ENCODE measurements at places on chromosomes 6 and 20. TPM values are rescaled to one million over a fixed set of nuclear protein-coding genes. Genes with fewer than 3 reads are reported as not detected.

The CYP21A2 gene
- total RNA-seq, result not detected

The MEI4 gene
- total RNA-seq, result not detected

The OPRM1 gene
- 0.14 TPM for total RNA-seq

The PTK7 gene
- total RNA-seq, result 171 TPM

The TMEM244 gene
- not detected for total RNA-seq

The RNF217 gene
- total RNA-seq, result 34.9 TPM

The BCAS4 gene
- 9.1 TPM for total RNA-seq

The TMEM14B gene
- 52.8 TPM for total RNA-seq

GRCh38 chr6:2911171-2911570 lies 8.1 kb upstream of the SERPINB9 start:
- H3K4me3 ChIP-seq, result no peak overlapping the region
- DNase-seq, result no peak
- H3K36me3 ChIP-seq, result no peaks in the 10 kb centered on the region
- H3K4me1 ChIP-seq, result no peaks in the 10 kb centered on the region
- H3K27me3 ChIP-seq, result no peaks in the 10 kb centered on the region
- H3K27ac ChIP-seq, result no peak overlapping the region

DNA sequence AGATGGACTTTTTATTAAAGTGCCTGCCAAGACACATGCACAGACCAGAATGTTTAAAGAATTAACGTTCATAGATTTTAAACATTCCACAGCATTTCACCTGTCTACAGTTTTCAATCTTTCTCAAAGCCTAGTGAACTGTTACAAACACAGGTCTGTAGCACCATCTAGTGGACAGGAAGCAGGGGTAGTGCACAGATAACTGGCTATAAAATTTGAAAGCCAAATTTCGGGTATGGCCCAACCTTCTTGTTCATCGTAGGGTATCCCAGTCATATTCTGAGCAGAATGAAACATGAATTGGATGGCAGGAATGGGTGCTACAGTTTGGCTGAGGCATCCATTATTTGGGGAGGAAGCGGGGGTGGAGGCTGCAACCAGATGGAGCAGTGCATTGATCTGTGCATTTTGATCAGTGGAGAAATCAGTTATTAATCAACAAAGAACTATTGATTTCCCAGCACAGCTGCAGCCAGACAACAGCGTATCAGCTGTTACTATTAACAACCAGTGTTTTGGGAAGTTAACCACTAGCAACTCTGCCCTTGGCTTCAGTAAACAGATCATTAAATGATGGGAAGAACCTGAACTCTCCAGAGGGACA lies 56.1 kb upstream of the B3GAT2 start:
- no peaks in the 10 kb centered on the region for H3K4me1 ChIP-seq
- H3K4me3 ChIP-seq, result no peak overlapping the region
- no peak for DNase-seq
- no peaks in the 10 kb centered on the region for H3K27me3 ChIP-seq
- no peaks in the 10 kb centered on the region for H3K36me3 ChIP-seq

DNA sequence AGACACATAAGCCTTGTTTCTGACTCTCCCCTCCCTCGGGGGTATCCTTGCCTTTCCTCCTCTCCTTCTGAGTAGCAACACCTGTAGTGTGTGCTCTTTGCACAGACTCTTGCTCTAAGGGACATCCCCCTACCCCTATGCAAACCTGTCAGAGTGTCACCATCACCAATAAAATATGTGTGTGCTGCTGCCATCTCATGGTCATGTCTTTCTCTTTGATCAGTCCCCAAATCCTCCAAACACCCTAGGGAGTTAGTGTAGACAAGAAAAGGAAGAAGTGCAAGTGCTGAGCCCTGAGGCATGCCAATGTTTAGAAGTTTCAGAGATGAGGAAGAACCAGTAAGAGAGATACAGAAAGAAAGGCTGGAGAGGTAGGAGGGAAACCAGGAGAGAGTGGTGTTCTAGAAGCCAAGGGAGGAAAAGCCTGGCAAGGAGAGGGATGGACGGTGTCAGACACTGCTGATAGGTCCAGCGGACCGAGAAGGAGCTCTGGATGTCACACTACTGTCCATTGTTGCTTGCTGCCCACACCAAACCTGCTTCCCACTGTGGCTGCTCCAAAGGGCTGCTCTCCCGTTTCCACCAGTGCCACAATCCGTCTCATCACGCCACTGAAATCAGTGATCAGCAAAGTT lies 16.4 kb downstream of the TRMT6 start:
- H3K4me1 ChIP-seq, result no peaks in the 10 kb centered on the region
- H3K36me3 ChIP-seq, result no peaks in the 10 kb centered on the region
- DNase-seq, result no peak
- H3K27me3 ChIP-seq, result no peaks in the 10 kb centered on the region

DNA sequence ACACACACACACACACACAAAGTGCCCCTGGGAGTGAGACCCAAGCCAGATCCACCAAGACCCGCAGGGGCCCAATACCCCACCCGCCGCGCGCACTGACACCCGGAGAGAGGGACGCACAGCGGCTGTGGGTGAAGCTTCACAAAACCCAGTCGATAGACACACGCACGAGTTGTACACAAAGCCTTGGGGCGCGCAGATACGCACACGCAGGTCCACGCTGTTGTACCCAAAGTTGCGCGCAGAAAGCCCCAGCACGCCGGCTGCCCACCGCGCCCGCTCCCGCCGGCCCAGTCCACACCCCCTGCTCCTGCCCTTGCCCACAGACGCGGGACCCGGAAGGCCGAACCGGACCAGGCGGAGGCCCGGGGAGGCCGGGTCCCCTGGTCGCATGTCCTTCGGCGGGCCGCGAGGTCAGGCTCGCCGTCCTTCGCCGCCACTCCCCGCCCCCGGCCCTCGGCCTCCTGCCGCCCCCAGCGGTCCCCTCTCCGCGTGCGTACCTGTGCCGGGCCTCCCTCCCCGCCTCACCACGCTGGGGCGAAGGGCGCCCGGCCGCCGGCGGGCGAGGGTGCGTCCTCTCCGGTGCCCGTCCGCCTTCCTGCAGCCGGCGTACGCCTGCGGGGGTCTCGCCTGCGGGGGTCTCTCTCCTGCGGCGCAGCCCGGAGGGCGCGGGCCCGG lies at the start of gene TMEM74B:
TSS of gene TMEM74B (minus strand) at position 344 of the 678 bp plus-strand sequence. CDS start 1,180 bp downstream, outside the sequence.
- no peak within 1 kb of the TSS for H3K27ac ChIP-seq
- H3K4me3 ChIP-seq, result peak within 1 kb of the TSS; percentile 9
- no peaks in the 10 kb centered on the region for H3K36me3 ChIP-seq
- DNase-seq, result no peak
- peaks cover 3% of the 10 kb centered on the region for H3K27me3 ChIP-seq

- no peak overlapping the region for H3K4me3 ChIP-seq
- H3K36me3 ChIP-seq, result no peaks in the 10 kb centered on the region
- H3K27ac ChIP-seq, result no peak overlapping the region
- peaks cover 21% of the 10 kb centered on the region for H3K27me3 ChIP-seq
- peaks cover 3% of the 10 kb centered on the region for H3K4me1 ChIP-seq
- no peak for DNase-seq
Measured at GRCh38 chr20:38673261-38673660, 51.0 kb upstream of the SLC32A1 start.

DNA sequence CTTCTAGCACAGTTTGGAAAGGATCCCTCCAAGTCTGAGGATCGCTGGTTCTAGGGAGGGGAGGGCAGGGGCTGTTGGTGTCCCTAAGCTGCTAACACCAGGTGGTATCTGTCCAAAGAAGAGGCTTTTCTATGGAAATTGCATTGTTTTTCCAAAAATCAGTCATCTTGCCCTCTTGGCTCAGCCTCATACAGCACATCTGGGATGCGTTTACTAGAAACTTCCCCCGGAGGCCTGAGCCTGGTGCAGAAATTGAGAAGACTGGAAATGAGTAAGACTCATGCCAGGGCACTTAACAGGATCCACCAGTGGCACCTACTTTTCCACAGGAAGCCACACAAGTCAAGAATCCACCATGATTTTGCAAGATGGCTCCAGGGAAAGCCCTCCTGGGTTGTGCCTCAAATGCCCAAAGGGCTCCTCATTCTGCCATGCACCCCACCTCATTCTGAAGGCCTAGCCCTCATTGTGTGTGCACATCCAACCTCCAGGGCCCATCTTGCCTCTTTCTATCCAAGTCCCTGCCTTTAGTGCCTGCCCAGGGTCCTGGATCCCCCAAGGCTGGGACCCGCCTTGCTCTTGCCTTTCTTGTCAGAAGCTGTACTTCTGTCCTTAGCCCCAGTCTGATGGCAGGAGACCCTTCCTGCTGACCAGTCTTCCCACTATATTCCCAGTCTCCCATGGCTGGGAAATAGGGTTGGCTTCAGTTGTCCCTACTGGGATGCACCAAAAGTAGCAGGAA lies 97.6 kb downstream of the MRPL14 start:
- DNase-seq, result peak; percentile 47
- no peaks in the 10 kb centered on the region for H3K27me3 ChIP-seq

DNA sequence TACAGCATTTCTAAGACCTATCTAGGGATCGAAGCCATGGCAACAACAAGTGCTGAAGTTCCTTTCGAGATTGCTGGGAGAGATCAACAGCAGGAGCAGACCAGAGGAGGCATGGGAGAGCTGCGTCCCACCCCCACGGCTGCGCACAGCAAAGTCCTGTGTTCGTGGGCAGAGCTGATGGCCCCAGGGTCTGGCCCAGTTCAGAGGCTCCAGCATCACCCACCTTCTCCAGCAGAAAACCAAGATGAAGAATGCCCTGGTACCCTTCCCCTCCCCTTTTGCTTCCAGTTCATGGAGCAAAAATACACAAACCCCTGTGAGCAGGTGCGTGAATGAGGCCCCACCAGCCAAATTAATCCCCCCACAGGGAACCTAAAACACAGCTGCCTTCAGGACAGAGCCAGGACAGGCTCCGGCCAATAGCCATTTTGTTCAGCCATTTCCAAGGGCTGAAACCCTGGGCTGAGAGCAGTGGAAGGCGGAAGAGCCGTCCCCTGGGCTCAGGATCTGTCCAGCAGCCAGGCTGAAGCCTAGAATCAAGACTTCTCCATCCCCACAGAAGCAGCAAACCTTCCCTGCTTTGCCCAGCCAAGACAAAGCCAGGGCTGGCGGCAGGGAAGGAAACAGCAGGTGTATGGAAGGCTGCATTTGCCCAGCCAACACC lies 102.8 kb downstream of the PREX1 start:
- H3K36me3 ChIP-seq, result no peaks in the 10 kb centered on the region
- no peak overlapping the region for H3K4me3 ChIP-seq
- H3K27ac ChIP-seq, result no peak overlapping the region

DNA sequence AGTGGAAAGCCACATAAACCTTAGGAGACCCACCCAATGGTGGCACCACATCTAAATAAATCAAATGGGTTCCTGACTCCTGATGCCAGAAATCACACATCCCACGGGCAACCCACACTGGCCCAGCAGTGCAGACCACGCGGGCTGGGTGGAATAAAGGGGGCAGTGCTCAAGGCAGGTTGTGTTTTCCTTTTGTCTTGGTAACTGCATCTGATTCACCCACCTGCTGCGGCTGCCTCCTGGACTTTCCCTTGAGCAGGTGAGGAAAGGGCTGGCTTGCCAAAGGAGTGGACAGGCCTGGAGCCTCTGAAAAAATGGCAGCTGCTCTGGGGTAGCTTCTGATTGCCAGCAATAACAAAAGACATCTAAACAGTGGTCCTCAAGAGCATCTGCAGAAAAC lies 119.5 kb upstream of the KCNK16 start:
- DNase-seq, result no peak
- H3K27ac ChIP-seq, result no peak overlapping the region
- H3K27me3 ChIP-seq, result no peaks in the 10 kb centered on the region
- H3K4me1 ChIP-seq, result no peaks in the 10 kb centered on the region
- no peaks in the 10 kb centered on the region for H3K36me3 ChIP-seq

GRCh38 chr6:150118203-150118602 lies 24.6 kb upstream of the PPP1R14C start:
- DNase-seq, result no peak
- no peaks in the 10 kb centered on the region for H3K4me1 ChIP-seq
- no peaks in the 10 kb centered on the region for H3K36me3 ChIP-seq
- H3K4me3 ChIP-seq, result no peak overlapping the region

DNA sequence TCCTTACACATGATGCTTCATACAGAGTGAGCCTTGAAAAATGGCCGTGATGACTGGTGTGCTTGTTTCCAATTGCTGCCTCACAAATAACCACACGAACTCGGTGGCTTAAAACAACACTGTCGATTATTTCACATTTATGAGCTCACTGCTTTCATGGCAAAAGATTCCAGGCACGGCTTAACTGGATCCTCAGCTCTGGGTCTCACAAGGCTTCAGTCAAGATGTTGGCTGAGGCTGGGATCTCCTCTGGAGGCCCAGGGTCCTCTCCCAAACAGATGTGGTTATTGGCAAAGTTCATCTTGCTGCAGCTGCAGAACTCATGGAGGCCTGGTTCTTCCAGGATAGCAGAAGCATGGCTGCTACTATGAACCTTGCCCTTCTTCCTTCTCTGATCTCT lies 144.6 kb downstream of the TFAP2C start:
- no peak overlapping the region for H3K4me3 ChIP-seq
- DNase-seq, result no peak
- no peak overlapping the region for H3K27ac ChIP-seq
- H3K4me1 ChIP-seq, result no peaks in the 10 kb centered on the region

DNA sequence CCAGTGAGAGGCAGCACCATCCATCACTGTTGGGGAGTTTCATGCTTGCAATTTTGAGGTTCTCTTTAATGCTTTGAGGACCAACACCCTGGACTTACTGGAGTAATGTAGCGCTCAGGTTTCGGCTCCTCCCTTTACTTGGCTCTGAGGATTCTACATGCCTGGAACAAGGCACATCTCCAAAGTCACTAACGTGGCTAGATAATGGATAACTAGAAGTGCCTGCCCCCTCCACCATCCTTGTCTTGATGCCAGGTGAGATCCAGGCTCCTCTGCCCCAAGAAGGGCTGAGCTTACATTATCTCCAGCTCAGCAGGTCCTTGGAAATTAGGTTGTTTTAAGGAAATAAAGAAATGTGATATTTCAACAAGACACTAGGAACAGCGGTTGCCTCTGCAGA lies 75.5 kb upstream of the ZNFX1 start:
- no peak for DNase-seq
- H3K27ac ChIP-seq, result no peak overlapping the region
- no peaks in the 10 kb centered on the region for H3K36me3 ChIP-seq
- H3K27me3 ChIP-seq, result no peaks in the 10 kb centered on the region
- H3K4me1 ChIP-seq, result no peaks in the 10 kb centered on the region

DNA sequence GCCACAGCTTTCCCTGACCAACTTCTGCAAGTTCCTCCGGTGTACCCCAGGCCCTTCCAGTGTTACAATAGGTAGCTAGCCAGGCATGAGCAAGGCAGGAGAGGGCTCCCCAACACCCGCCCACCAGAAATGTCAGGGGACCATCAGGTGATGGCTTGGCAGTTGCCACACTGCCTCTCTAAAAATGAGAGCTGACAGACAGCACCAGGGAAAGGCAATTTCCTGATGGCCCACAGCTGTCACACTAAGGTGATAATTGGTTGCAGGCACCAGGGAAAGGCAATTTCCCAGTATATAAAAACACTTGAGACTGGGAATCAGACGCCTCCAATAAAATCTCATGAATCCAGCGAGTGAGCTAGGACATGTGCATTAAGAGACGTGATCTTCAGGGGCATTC lies 49.9 kb downstream of the PXDC1 start:
- H3K36me3 ChIP-seq, result no peaks in the 10 kb centered on the region
- no peaks in the 10 kb centered on the region for H3K27me3 ChIP-seq
- no peak overlapping the region for H3K27ac ChIP-seq
- DNase-seq, result no peak
- H3K4me1 ChIP-seq, result no peaks in the 10 kb centered on the region

- no peaks in the 10 kb centered on the region for H3K27me3 ChIP-seq
- no peak overlapping the region for H3K4me3 ChIP-seq
- no peak overlapping the region for H3K27ac ChIP-seq
- H3K36me3 ChIP-seq, result no peaks in the 10 kb centered on the region
- DNase-seq, result no peak
Measured at GRCh38 chr20:59082981-59083380, 40.4 kb upstream of the PRELID3B start.

All from uterus (tissue), 4 donors.